ENCODE measurements at places on chromosomes 5 and 9.

GRCh38 chr5:66356011-66356565 lies 212.0 kb downstream of the SREK1 start:
- no peak for DNase-seq

GRCh38 chr9:2227144-2227867 lies 212.2 kb downstream of the SMARCA2 start:
- DNase-seq, result no peak

DNA sequence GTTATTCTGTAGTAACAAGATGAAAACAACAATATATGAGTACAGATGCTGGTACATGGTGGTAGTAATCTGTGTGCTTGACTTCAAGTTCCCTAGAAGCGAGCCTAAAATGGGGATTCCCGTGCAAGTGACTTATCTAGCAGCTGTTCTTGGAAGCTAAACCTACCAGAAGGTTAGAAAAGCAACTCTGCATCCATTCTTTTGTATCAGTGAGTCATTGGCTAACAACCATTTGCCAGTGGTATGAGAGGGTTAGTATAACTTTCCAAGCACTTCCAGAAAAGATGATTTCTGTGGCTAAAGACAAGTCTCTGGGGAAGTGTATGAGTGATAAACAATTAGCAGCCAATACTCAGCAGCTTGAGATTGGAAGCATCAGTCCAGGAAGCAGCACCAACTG lies 787.7 kb upstream of the CDH6 start:
- DNase-seq, result no peak

- DNase-seq, result no peak
Measured at GRCh38 chr5:35483191-35483590, 134.5 kb upstream of the SPEF2 start.

GRCh38 chr5:81156732-81157131 lies 76.4 kb upstream of the CKMT2 start:
- no peak for DNase-seq

DNA sequence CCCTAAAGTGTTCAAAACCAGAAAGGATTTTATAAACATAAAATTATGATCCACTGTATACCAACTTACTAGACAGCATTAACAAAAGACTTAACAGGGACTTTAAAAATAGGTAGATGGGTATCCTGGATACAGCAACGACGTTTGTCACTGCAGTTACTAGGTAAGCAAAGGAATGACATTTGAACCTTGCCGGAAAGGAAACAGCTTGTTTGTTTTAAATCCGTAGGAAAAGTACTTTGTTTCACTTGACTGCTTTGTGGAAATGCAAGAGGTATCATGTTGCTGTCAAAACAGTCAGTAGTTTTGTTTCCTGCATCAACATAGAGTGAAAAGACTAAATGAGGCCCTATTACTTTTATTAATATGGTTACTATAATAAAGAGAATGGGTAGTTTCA lies 122.9 kb downstream of the CDC42SE2 start:
- no peak for DNase-seq

DNA sequence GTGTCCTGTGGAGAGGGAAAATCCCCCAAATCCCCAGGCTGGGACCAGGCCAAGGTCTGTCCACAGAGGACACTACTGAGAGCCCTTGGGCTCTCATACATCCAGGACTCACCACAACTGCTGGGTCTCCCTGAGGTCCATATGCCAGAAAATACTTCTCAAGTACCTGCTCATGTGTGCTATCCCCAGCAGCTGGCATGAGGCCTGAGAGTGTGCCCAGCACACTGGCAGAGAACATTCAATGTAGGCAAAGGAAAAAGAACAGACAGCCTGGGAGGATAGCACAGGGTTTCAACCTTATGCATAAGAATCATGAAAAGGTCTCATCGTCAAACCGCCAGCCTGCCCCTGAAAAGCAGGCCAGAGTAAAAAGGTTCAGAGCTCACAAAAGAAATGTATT lies 154.1 kb upstream of the TAS2R1 start:
- DNase-seq, result no peak

- DNase-seq, result no peak
Measured at GRCh38 chr5:32777222-32777621, 66.1 kb downstream of the NPR3 start.

DNA sequence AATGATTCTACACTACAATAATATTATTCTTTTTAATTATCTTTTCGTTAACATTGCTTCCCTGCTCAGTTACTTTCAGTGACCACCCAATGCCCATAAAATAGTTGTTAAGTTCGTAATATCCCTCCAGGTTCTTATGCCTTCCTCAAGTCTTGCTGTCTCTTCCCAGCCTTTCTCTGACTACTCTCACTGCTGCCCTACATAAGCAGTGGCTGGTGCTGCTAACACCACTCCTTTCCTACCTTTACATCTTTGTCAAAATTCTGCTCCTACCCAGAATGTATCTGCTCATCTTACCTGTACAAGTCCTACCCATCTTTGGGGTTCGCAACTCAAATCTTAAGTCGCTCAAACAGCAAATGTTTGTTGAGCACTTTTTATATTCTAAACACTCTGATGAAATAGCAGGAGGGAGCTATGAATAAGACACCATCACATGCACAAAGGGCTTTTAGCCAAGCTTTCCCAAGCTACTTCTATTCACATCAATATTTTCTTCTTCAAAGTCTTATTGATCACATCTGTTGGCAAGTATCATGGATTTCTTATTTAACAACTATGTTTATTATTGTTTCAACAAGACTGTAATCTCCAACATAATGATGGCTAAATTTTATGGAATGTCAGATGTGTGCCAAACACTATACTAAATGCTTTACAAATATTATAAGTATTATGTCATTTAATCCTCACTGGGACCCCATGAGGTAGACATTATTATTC lies 29.5 kb downstream of the SLC25A46 start:
- no peak for DNase-seq

GRCh38 chr9:88993871-88994460 lies 2.7 kb downstream of the S1PR3 start:
- DNase-seq, result no peak

DNA sequence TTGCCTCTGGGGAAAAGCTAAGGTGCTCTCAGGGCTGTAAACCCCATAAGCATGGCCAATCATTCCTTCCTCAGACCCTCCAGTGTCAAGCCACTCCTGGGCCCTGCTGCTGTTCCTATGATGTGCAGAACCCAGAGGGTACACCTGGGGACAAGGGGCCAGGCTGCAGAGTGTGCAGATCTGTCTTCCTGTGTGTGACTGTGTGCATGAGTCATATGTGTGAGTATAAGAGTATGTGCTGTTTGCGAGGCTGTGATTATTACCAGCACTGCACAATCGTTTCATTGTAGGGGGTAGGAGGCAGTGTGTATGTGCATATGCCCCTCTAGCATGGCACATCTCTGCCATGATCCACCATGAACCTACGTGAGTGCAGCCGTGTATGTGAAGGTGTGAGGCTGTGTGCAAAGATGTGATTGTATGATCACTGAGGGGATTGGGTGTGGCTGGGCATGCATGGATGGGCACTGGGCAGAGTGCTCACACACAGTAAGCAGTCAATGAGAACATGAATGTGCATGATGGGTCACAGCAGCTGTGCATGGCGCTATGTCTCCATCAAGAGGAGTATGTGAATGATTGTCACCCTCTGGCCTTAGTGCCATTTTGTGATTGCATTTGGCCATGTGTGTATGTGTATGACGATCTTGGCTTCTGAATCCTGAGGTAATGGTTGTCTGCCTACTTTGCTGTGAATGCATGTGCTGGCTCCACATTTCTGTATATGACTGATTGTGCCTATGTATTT lies 2.4 kb upstream of the OR1K1 start:
- no peak for DNase-seq

DNA sequence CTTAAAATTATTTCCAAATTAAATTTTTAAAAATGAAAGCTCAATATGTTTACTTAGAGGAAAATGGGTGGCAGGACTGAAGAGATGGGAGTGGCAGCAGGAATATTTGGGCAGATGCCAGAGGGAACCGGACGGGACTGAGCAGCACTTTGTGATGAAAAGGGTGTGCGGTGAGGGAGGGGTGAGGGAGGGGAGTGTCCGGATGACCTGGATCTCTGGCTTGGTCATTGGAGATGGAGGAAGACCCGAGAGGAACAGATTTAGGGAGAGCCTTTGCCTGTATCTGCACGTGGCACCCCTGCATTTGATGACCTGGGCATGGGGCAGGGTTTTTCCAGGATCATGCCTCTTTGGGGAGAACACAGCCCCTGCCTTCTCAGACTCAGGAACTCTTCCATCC lies 201.1 kb upstream of the MVB12B start:
- DNase-seq, result no peak

DNA sequence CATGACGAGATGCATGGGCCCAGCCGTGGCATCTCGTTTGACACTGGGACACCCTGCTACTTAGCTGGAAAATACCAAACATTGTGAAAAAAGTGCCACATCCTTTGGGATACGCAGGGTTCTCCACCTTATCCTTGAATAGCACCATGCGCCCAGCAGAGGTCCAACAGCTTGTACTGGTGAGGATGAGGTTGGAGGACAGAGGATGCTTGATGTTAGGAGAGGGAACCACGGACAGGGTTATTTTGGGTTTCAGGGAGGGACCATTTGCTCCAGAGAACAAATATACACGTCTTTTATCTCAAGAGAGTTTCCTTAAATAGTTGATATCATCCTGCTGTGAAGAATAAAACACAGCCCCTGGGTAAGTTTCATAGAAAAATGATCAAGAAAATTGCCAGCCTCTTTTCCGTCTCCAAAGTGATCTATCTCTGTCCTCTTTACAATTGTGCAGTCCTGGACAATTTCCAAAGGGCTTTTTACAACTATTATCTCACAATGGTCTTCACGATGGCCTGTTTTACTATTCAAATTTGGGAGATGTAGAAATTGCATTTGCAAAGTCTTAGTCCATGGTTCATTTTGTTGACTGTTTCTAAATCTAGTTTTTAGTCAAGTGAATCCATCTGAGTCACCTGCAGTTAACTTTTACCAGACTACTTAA lies 19.9 kb upstream of the FRRS1L start:
- no peak for DNase-seq

DNA sequence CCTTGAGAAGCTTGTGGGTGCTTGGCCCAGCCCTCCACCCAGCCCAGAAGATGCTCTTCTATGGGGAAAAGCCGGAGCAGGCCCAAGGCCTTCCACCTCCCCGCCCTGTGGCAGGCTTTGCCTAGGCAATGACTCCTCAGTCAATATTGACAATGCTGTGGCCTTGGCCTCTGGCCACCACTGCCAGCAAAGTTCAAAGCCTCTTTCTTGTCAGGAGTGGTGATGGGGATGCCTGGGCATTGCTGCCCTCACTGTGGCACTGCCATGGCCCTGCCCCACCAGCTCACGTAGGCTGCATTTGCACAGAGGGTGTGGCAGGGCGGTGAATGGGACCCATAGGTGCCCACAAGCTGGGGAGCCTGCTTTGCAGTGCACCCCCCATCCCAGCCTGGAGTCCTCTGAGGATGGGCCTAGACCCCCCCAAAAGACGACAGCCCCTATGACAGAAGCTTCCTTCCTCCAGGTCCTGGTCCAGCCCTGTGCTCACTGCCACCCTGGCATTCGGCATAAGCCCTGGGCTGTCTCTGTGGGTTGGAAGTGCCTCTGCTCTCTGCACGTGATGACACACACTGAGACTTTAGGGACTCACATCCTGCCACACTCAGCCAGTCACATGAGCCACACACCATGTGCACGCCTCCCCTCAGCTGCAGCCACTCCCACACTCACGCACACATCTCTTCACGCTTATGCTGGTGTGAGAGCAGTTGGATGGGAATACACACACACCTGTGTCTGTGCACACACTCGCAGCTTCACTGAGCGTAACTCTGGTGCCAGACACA lies 31.1 kb downstream of the MORN5 start:
- no peak for DNase-seq

DNA sequence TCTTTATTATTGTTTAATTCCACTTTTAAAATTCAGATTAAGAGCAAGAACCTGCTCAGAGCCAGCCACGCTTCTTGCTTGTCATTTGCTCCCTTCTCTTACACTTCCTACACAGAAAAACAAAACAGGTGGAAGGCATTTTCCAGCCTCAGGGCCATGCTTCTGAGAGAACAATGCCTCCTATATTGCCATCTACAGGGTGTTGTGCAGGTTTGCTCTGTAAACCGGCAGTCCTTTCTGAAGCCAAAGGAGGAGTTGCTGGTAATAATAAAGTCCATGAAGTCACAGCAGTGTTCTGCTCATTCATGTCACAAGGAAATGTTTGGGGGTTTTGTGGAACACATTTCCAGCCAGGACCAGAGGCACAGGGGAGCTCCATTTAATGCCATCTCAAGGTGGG lies 16.1 kb upstream of the PRLR start:
- DNase-seq, result no peak

DNA sequence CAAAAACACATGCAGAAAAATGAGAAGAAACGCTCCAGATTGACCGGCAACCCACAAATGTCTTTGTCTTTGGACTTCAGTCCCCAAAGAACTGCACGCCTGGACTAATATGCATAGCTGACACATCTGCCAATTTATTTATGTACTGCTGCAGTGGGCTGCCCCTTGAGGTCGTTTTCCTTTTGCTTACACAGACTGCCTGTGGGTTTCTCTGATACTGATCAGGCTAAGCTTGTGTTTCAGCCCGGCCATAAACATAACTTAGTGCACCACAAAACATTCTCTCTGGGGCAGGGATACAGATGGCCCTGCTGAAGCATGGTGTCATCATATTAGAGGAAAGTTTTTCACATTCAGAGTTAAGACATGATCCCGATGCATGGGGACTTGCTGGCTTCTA lies 75.4 kb downstream of the NUDT12 start:
- DNase-seq, result no peak

DNA sequence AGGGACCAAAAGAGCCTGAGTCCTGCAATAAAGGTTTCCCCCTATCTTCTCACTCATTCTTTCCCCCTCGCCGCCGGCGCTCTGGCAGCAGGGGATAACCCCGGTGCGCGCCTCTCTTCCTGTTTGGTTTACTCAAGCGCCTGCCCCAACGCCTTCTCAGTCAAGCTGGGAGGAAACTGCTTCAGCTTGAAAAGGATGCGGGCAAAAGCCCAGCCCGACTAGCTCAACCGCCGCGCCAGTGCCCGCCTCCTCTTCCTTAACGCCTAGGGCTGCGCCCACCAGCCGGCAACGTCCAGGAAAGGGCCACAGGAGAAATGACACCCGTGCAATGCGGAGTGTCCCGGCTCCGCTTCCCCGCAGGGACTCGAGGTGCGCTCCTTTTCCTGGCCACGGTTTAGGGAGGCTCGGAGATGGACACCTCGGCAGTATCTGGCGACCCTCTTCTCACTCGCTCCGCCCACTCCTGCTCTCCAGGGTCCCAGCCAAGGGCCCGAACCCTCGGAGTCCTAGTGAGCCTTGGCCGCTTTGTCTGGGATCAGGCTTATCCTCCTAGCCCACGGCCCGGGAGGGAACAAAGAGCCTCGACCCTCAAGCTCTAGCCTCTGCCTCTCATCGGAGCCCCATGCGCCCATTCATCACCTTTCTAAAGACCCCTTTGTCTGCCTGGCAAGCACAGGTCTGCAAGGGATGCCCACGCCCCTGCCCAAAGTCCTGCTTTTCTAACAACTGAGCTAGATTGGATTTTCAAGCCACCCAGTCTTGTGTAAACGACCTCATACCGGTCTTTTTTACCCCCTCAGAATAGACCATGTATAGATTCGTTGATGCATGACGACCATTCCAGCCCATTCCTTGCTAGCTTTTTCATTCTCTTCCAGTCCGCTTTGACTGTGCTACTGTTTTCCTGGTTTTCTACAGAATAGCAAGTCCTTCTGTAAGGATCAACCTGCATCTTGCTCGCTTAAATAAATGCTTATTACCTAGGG lies 2.0 kb downstream of the ST8SIA4 start:
- DNase-seq, result peak; percentile 93

GRCh38 chr5:36414869-36415282 lies 113.2 kb upstream of the RANBP3L start:
- DNase-seq, result no peak

Data from activated CD4-positive, alpha-beta T cell treated with anti-CD3 and anti-CD28 coated beads, Interleukin-2, amount 50 U/mL, for 48 hours (primary cell).